ENCODE measurements at places on chromosomes 3 and 15.

DNA sequence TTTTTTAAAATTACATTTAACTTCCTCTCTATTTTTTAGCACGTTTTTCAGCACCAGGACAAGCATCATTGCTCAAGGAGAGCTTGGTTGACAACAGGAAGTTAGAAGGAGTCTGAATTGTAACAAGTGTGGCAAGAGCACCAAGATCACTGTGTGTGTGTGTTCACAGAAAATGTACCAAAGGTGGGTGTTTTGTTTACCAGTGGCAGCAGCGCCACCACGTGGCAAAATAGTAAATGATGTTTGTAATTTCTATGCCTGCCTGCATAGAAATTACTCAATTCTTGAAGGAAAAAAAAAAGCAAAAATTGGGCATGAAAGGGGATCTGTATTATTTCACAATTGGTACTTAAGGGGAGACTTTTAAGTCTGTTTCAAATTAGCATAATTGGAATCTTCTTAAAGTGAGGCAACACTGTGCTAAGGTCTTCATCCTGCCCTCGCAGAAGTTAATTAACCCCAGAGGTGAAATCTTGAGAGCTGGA is 7.4 kb upstream of the U2SURP start:
- H3K27ac ChIP-seq: no peak overlapping the region
- H3K4me3 ChIP-seq: no peak overlapping the region
- H3K27me3 ChIP-seq: no peaks in the 10 kb centered on the region
- DNase-seq: peak; percentile 61
- H3K4me1 ChIP-seq: no peaks in the 10 kb centered on the region

- no peaks in the 10 kb centered on the region for H3K27me3 ChIP-seq
- DNase-seq: no peak
- H3K36me3 ChIP-seq: no peaks in the 10 kb centered on the region
- no peaks in the 10 kb centered on the region for H3K4me1 ChIP-seq
Measured at GRCh38 chr15:83178869-83179325, 28.7 kb downstream of the HDGFL3 start.

DNA sequence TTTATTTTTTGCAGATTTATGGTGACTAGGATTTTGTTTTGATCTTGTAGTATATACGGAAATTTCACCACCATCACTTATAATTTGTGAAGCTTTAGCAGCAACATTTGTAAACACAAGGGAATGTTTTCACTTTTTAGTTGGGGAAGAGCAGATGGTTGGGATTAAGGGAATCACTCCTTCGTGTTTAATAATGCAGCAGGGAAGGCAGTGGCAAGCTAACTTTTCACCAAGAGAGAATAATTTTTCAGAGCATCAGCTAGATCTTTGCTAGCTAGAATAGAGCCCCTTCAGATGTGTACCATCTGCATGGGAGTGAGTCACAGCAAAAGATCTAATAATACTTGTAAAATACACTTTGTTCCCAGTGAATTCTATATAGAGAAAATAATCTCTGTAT is 632.7 kb downstream of the CADM2 start:
- H3K4me1 ChIP-seq: no peaks in the 10 kb centered on the region
- no peak overlapping the region for H3K27ac ChIP-seq
- H3K27me3 ChIP-seq: no peaks in the 10 kb centered on the region
- no peak overlapping the region for H3K4me3 ChIP-seq
- no peaks in the 10 kb centered on the region for H3K36me3 ChIP-seq
- no peak for DNase-seq

DNA sequence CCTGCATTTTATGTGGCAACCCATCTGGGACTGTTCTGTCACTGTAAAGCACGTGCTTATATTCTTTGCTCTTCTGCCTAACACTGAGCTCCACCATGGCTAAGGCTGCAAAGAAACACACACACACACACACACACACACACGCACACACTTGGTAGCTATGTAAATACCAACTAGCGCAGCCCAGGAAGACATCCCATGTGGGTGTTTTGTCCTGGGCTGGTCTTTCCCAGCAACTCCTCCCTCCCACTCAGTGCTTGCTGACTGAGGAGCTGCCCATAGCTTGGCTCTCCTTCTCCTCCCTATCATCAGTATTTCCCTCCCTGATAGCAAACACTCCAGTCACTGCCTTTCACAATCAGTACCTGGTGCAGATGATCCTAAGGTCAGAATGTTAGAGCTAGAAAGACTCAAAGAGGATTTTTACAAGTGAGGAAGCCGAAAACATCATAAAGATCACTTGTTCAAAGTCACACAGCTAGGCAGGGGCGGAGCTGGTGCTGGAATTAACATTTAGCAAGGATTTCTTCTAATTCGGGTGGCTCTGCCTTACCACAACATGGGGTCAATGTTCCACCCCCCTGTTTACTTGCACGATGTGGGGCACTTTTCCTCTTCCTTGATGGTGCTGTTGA is 377.1 kb upstream of the TBL1XR1 start:
- no peaks in the 10 kb centered on the region for H3K36me3 ChIP-seq
- no peaks in the 10 kb centered on the region for H3K4me1 ChIP-seq
- H3K27me3 ChIP-seq: no peaks in the 10 kb centered on the region
- no peak overlapping the region for H3K4me3 ChIP-seq
- no peak overlapping the region for H3K27ac ChIP-seq
- no peak for DNase-seq
